ENCODE measurements at places on chromosomes 16 and 17.

DNA sequence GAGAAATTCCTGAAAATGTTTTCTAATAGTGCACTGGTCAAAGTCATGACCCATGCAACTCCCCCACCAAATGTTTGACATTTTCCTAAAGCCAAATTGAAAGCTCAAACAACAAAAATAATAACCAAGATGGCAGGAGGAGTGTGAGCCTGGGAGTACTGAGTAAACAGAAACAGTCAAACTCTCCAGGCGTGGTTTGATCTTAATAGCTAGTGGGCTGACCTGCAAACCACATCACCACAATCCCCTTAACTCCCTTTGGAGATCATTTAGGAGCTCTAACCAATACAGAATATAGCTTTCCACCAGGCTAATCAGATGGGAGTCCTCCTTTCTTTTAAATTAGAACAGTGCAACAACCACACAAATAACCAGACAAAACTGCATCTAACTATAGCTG, 19.2 kb upstream of the MEIOC start:
- DNase-seq: no peak

DNA sequence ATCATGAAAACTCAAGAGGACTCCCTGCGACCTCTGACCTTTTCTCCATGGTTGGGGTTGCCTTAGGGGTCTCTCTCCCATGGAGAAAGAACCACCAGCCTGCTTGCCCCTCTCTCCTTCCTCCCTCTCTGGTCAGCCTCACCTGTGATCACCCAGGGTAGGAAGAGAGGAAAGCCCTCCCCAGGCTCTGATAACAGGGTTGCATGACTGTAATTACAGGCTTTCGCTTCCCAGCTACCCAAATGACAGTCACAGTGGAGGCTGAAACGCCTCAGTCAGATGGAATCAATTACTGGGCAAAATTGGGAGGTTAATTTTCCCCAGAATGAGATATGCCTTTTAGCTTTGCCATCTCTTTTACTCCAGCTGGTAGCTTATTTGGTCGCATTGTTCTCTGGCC, 265.8 kb upstream of the SOX9 start:
- no peak for DNase-seq

- no peak for DNase-seq
Observed at GRCh38 chr17:58333736-58334207, 5.2 kb upstream of the TSPOAP1 start.

DNA sequence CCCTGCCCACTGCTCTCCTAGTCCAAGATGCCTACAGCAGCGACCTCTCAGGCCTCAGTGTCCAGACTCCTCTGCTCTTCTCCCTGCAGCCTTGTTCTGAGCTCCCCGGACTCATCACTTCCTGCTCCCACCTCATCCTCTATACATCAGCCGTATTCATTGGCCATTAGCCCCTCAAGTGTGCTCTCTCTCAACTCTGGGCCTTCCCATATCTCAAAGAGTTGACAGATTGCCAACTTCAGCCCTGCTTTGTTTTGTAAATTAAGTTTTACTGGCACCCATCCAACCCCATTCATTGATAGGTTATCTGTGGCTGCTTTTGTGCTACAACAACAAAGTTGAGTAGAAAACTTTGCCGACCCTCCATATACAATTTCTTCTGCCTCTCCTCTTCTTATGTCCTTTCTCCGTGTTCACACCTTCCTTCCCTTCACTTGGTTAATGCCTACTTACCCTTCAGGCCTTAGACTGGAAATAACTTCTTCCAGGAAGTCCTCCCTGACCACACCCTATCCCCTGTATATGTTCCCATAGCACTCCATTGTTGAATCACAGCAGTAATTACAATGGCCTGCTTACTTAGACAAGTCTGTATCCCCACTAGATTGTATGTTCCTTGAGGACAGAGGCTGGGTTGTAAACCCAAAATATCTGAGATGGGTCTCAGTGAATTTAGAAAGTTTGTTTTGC, 63.4 kb upstream of the TANC2 start:
- no peak for DNase-seq

DNA sequence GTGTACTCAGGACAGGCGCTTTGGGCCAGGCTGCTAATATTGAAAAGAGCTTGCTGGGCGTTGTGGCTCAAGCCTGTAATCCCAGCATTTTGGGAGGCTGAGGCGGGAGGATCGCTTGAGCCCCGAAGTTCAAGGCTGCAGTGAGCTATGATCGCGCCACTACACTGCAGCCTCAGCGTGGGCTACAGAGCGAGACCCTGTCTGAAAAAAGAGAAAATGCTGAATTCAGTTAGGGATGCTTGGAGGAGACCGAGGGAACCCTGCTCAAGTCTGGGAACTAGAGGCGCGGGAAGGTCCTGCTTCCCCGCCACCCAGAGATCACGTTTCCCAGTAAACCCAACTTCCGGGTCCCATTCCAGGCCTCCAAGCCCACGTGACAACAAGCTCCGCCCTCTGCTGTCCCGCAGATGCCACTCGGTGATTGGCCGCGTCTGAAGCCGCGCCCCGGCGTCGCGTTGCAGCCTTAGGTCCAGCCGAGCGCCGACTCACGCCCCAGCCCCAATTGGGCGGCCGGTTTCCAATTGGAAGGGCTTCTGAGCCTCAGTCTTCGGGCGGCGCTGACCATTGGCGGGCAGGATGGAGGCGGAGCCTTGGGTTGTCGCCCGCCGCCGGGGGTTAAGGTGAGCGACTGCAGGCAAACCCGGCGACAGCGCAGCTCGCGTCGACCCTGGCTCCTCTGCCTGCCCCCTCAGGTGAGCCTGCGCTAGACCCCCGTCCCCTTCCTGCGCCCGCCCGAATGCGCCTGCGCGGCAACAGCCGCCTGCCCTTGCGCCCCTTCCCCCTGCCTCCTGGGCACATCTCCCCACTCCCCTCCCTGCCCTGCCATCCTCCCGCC, at the start of gene PHKG2:
Gene PHKG2 (plus strand): TSS at position 627 of the 835 bp plus-strand sequence. CDS start 396 bp downstream, outside the sequence.
- peak; percentile 97 for DNase-seq

GRCh38 chr17:57696050-57696449, 49.0 kb downstream of the CCDC182 start:
- no peak for DNase-seq

- no peak for DNase-seq
Observed at GRCh38 chr17:33447090-33447489, 154.0 kb upstream of the ASIC2 start.

DNA sequence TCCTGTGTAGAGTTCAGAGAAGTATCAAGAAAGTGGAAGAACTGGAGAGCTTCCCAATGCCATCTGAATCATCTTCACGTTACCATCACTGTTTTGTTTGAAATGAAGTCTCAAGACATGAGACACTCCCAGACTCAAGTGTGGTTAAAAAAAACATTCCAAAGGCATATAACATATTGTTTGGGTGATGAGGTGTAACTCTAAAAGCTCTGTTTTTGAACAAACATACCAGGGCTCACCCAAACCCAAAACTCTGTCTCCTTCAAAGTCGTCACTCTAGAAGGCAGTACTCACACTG, 6.3 kb upstream of the ZCCHC14 start:
- no peak for DNase-seq

DNA sequence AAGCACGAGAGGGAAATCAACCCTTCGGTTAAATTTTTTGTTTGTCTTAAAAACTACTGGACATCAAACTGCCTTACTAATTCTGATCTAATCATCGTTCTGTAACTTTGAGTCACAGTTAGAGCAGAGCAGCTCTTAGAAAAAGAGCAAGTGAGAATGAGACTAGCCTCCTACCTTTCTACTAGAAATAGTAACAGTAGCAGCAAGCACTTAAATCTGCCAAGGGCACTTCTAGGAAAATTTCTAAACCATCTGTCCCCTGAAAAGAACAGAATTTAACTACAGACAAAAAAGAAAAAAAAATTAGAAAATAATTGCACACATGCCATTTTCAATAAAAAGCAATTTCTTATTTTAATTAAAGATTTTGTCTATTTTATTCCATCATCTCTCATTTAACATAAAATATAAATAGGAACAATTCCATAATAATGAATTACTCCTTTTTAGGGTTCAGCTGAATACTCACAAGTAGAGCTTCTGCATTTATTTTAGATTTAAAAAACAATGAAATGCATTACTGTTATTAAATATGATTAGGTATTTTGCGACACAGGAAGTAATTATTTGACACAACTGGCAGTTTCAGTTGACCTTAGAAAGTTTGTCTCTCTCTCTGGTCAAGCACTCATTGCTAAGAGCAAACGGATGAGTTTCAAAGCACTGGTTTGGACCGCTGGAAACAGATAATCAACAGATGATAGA, 250.8 kb upstream of the SOX9 start:
- DNase-seq: no peak

GRCh38 chr16:61968242-61969076, 67.8 kb downstream of the CDH8 start:
- no peak for DNase-seq

DNA sequence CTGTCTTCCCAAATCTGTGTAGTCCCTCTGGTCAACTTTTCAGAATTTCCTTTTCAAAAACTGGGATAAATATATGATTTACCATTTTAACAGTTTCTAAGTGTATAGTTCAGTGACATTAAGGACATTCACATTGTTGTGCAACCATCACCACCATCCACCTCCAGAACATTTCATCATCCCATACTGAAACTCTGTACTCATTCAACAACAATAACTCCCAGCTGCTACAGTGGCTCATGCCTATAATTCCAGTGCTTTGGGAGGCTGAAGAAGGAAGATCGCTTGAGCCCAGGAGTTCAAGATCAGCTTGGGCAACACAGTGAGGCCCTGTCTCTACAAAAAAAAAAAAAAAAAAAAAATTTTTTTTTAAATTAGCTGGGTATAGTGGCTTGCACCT, 131.0 kb downstream of the AATF start:
- no peak for DNase-seq

GRCh38 chr16:67169642-67170167, 633 bp upstream of the NOL3 start:
- no peak for DNase-seq

DNA sequence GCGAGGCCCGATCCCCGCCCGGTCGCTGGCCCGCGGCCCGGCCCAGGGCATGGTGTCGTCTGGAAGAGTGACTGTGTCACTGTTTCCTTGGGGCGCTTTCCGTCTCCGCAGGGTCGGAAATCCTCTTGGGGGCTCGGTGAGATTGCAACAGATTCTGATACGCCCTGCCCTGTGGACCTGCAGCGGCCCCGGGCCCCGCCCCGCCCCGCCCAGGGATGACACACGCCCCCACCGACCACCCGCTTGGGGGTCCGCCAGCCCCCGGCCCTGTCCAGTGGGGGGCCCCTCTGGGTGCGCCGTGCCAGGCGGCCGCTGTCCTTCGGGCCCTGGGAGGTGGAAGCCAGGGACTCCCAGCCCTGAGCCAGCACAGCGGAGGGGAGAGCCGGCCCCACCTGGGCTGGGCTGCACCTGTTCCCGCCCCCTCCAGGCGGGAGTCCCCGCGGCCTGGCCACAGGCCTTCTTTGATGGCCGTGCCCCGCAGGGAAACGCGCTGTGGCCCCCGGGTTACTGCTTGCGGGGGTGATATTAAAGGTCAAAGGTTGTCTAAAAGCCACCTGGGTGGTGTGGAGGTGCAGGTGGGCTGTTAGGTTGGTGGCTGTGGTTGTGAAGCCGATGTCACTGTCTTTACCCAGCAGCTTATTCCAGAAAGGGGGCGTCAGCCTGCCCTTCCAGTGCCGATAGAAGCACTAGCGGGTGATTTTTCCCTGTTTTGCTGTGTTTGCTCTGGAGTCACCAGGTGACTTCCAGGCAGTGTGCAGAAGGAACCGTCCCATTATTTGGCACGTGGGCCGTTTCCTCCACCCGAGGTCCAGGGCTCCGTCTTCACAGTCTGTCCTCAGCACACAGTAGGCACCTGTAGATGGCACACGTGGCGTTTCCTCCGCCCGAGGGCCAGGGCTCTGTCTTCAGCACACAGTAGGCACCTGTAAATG, 752 bp downstream of the TBC1D24 start:
- DNase-seq: no peak

DNA sequence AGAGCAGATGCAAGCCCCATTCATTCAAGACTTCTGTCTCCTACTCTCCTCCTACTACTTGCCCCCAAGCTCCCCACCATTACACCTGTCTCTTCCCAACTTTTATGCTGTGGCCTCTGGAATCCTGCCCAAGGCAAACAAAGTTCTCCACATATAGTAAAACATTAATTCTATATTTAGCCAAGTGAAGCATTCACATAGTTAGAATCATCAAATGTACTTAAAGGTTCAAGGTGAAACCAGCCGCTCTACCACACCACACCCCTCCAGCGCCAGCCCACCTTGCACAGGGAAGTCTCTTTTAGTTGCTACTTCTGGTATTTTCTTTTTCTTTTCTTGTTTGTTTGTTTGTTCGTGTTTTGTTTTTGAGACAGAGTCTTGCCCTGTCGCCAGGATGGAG, 25.4 kb upstream of the GUCY2D start:
- DNase-seq: no peak

DNA sequence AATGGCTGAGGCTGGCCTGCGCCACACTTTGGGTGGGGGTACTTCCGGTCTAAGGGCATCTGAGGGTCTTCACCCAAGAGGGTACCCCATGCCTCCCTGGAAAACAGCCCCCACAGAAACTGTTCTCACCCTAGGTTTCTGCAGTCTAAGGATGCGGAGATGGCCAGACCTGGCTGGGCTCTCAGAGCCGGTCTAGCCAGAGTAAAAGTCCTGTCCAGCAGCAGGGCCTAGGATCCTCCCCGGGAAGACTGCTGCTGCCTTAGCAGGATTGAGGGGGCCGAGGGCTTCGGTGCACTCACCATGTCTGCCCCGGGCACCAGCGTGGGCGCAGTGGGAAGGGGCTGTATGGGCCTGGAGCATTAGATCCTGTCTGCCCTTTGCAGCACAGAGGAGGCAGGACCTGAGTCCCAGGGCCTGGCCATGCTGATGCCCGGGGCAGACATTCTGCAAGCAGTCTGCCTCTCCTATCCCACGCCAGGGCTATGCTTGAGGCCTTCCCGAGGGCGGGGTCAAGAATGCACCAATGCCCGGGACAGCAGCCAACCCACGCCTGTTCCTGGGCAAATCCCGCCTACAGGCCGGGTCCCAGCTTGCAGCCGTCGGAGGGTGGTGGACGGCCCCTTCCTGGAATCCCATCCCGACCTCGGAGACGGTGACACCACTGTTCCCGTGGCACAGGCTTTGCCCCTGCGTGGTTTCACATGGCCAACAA, 54.7 kb downstream of the CBFA2T3 start:
- no peak for DNase-seq

DNA sequence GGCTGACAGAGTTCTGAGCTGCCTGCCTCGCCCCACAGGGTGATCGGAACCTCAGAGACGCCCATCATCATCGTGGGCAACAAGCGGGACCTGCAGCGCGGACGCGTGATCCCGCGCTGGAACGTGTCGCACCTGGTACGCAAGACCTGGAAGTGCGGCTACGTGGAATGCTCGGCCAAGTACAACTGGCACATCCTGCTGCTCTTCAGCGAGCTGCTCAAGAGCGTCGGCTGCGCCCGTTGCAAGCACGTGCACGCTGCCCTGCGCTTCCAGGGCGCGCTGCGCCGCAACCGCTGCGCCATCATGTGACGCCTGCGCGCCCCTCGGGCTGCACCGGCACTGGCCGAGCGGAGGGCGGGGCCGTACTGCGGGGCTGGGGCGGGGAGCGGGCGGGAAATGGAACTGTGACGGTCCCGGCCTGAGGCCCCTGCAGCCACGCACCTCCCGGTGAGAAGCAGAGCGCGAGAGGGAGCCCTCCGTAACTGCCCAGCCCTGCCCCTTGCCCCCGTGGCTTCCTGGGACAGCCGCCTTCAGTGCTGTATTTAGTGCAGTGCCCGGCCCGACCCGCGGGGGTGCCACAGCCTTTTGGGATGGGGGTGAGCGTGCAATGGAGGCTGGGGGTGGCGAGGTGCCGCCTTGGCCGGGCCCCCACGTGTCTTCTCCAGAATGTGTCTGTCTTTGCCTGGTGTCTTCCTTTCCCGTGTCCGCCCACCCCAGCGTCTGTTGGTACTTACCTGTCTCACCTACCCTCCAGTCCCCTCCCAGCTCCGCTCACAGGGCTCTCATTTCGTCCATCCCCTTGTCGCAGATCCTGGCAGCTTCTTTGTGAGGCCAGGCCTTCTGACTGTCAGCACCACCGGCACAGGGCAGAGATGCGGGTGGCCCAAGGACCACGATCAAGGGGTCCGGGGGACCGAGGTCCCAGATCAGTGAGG, 9.8 kb downstream of the RASL10B start:
- DNase-seq: no peak
